ENCODE measurements at places on chromosomes 5 and 9.

- no peak for DNase-seq
These were observed 436.5 kb upstream of the SLC30A5 start for GRCh38 chr5:68657055-68657961.

GRCh38 chr5:63563008-63563917 lies 399.0 kb downstream of the HTR1A start:
- DNase-seq: no peak

GRCh38 chr5:55160493-55161209 lies 680 bp downstream of the GPX8 start:
- DNase-seq: no peak

- no peak for DNase-seq
These were observed 63.9 kb upstream of the TNFAIP8 start for GRCh38 chr5:119291877-119292276.

DNA sequence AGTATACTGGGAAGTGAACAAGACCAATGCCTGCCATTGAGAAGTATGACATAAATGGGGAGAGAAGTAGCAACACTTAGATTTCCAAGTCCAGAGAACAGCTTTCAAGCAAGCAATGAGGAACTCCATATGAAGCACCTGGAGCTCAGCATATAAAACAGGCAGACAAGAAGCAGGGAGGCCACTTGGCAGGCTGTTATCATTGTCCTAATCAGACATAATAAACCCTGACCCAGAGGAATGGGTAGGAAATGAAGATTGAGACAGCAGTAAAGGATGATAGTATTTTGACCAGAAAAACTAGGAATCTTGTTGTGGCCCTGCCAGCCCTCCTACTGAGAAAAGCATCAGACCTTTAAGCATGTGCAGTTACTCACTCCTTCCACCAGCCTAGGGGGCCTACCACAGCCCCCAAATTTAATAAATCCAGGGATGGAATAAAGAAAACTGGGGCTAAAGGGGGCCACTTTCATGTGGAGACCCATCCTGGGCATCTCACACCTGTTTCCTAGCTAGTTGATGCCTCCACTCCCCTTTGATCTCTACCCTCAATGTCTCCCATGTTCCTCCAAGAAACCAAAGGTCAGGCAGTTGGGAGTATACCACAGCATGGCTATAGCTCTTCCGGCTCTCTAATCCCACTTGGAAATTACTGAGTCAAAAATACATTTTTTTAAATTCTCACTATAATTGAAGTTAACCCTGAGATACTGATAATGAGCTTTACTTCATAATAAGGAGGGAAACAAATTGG lies 135.1 kb downstream of the SIL1 start:
- no peak for DNase-seq

- DNase-seq: no peak
These were observed 244.4 kb downstream of the DEPDC1B start for GRCh38 chr5:60455589-60455988.

DNA sequence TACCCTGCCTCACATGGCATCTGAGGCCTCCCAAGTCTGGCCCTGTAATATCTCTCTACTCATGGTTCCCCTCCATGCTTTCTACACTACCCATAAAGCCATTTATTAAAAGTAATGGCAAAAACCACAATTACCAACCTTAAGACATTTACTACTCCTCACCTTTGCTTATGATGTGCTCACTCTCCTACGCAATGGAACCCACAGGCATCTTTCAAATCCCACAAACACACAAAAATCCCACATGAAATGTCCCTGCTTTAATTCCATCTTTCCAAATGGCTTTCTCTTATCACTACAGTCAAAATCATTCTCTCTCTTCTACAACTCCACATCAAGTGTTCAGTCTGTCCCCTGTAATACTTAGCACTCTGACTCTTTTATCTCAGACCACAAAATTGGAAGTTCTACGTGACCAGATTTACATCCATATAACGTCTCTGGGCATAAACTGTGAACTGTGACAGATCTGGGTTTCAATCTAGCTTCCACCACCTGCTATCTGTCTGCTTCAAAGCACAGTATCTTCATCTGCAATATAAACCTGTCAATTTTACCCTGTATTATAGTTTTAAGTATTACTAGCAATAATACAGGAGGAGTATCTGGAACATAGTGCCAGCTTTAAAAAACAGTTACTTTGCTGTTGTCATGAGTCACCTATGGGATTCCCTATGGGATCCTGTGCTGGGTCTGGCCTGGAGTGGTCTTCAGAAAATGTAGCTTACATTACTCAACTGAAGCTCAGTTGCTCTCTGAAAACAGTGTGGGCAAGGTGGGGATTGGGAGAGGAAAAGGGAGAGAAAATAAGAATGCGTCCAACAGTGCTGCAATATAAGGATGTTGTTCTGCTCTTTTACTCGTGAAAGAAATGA lies 137.1 kb upstream of the TRIM32 start:
- DNase-seq: no peak

DNA sequence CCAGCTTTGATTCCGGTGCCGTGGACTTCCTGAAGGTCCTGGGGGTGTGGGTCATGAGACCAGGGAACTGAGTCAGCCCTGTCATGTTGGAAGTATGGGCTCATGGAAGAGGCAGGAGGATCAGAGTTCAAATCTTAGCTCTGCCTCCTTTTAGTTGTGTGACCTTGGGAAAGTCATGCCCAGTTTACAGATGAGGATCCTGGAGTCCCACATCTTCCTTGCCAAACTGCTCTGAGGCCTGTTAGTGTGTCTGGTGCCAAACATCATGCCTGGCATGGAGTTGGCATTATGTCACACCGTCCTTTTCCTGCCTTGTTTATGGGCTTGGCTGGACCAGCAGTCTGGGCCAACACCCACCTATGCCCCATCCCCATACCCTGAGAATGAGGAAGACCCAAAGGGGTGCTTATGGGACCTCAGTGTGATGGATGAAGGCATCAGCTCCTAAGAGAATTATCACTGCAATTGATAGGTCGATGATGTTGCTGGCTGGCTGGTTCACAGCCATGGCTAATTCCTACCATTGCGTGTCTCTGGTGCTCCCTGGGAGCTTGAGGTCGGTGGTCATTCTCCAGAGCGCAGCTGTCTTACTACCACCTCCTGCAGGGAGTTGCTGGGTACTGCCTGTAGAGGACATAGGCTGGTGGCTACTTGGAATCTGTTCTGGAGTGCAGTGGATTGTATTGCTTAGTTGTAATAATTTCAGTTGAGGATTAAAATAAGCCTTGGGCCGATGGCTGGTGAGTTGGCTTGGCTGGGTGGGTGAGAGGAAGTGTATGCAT lies 140.5 kb upstream of the PITX1 start:
- no peak for DNase-seq

- no peak for DNase-seq
These were observed 13.6 kb downstream of the LCN10 start for GRCh38 chr9:136729144-136729543.

DNA sequence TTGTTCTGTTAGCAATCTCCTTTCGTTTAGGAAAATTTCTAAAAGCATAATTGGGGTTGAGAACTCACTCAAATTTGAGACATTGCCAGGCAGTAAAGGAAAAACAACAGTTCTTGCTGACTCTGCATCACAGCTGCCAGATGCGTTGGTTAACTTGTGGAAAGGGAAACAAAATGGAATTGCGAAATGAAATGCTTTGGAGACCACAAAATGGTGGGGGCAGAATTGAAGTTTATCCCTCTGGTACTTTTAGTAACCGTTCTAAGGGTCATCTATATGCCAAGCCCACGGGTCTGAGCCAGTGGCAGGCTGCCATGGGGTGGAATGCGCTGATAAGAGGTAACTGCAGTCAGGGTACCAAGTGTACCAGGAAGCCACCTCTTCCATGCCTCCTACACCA lies 28.6 kb upstream of the SELENOP start:
- DNase-seq: no peak

DNA sequence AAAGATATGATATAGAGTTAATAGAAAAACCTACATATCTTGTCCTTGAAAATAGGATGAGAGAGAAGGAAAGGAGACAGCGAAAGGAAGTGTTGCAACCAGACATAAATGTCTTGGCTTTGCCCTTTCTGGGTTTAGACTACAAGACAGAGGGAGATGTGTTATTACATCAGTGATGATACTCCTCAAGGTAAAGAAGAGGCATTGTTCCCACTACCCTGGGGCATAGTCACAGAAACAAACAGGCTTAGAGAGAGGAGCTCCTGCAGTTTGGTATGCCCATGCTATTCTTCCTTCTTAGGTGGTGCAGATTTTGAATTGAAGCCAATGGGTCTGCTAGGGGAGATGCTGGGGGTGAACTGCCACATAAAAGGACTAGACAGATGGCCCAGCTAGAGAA lies 166.8 kb upstream of the RFX3 start:
- no peak for DNase-seq

DNA sequence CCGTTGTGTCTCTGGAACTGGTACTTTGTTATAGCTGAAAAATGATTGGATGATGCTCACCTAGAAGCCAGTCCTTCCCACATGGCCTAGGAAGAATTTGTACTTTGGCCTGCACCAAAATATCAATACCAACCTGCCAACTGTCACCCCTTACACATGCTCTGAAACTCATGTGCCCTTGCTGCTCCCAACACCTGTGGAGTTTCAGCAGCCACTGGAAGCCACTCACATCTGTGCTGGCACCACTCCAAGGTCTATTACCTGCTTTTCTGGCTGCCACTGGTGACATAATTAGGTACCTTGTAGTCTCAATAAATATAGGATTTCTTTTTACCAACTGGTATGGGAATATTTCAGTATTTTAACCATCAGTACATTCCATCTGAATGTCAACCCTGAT lies 363.6 kb downstream of the SH3GL2 start:
- DNase-seq: no peak

DNA sequence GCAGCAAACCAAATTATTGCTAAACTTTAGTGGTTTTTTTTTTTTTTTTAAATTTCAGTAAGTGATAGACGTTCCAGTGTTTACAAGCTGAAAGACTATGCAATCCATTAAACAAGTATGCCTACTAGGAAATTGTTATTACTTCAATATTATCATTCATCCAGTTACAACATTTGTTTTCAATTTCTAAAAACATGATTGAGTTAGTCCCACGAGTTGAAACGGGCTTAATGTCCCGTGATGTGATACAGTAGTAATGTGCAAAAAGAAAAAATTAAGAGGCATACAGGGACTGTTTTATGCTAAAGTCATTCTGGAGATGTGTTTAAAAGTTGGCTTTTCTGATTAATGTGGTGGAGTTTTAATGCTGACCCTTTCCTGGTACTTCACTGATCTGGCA lies 550.3 kb upstream of the DMAC1 start:
- no peak for DNase-seq

DNA sequence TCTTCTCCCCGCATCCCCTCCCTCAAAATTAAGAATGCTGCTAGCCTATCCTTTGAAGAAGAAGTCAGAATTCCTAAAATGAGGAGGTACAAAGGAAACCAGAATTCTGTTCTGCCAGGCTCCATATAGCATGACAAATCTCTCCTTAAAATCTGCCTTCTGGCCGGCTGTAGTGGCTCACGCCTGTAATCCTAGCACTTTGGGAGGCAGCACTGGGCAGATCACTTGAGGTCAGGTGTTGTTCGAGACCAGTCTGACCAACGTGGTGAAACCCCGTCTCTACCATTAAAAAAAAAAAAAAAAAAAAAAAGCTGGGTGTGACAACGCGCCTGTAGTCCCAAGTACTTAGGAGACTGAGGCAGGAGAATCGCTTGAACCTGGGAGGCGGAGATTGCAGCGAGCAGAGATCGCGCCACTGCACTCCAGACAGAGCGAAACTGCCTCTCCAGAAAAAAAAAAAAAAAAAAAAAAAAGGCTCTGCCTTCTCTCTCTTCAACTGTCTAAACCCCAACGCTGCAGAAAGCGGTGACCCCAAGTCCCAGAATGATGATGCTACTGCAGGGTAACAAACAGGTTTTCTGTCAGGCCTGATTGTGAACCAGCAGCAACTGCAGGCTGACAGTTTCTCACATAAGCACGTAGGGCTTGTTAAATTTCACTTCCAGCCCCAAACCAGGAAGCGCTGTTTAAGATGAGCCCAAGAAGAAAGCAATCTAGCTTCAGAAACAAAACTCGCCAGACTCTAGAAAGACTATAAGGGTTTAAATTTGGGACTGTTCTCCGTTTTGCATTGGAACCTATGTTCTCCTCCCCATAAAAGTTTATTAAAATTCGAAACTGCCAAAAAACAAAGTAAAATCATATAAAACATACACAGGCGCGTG lies 963 bp upstream of the CAST start:
- DNase-seq: peak; percentile 84

DNA sequence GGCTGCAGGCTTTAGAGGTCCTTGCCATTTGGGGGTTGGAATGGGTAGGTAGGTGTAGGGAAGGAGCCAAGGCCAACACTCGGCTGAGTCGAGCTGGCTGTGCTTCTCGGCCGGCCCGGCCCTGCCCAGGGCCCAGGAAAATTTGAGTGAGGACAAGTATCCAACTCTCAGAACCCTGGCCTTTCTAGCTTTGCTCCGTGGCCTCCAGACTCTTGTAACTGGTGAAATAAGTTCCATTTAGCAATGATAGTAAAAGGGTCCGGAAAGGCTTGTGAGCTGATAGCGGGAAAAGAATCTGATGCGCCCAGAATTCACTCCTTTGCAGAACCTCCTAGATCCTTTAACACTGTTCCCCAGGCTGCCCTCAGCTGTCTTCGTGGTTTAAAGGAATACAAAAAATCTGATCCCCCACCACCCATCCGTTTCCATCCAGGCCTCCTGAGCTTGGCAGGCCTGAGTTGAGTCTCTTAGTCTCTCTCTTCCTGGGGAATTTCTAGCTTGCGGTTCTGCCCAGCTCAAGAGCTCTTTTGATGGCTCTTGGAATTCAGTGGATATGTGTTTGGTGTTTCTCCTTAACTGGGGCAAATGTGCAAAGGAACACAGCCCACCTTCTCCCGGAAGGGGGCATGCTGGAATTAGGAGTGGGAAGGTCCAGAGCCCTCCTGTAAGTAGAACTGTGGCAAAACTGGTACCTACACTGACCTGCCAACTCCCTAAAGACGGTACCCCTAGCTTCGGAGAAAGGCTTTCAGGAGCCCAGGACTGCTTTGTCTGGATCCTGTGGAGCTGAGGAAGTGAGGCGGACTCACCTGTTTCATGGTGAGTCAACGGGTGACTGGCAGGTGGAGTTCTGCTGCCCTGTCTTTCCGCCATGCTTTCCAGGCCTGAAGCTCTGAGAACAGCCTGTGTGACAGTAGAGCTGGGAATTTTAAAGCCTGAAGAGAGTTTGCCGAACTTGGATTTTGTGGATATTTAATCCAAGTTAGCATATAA lies 1.7 kb downstream of the DMRT3 start:
- DNase-seq: no peak

GRCh38 chr9:106927916-106928315 lies 65.0 kb downstream of the ZNF462 start:
- no peak for DNase-seq

DNA sequence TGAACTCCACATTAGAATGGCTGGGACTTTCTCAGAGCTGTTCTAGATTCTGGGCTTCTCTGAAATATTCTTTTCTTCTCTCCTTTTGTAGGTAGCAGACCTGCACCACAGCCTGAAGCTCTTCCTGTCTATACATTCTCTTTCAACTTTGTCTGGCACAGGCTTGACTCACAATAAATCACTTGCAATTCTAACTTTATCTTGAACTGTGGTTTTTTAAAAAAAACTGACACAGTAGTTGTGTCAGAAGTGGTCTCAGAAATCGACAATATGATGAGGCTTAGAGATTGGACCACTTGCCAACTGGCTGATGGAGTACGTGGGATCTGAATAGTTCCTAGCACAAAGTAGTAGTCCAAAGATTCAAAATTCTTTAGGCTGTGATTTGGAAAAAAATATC lies 24.1 kb upstream of the CDH9 start:
- DNase-seq: no peak

Data from activated CD8-positive, alpha-beta memory T cell treated with anti-CD3 and anti-CD28 coated beads, Interleukin-2, amount 10 ng/mL, durations not matched to agents 7 days and 5 days (primary cell).